K562 (cell line): ENCODE measurements at places on chromosomes 13 and 19.

- DNase-seq = peak; percentile 13
Observed at GRCh38 chr13:50390503-50391248, 375.4 kb downstream of the KCNRG start.

- DNase-seq = no peak
Observed at GRCh38 chr13:34145061-34145460, 327.1 kb downstream of the RFC3 start.

GRCh38 chr19:15895876-15896430 lies 1.9 kb downstream of the CYP4F2 start:
- no peak for DNase-seq

DNA sequence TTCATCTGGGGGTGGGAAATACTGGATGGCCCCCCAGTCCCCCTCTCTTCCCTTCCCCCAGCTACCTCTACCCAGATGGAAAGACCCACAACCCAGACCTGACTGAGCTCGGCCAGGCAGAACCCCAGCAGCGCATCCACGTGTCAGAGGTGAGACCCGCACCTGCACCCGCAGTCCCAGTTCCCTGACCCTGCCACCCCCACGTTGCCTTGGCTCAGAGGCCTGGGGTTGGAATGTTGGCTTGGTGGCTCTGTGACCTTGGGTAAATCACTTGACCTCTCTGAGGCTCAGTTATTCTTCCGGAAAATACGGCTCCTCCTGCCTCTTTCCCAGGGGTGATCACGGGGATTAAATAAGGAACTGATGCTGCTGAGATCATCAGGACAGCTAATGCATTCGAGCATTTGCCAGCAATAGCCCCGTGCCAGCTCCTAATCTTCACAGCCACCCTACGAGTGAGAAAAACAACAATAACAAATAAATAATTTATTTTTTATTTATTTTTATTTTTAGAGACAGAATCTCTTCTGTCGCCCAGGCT lies 12.3 kb downstream of the CBLC start:
- DNase-seq = no peak

DNA sequence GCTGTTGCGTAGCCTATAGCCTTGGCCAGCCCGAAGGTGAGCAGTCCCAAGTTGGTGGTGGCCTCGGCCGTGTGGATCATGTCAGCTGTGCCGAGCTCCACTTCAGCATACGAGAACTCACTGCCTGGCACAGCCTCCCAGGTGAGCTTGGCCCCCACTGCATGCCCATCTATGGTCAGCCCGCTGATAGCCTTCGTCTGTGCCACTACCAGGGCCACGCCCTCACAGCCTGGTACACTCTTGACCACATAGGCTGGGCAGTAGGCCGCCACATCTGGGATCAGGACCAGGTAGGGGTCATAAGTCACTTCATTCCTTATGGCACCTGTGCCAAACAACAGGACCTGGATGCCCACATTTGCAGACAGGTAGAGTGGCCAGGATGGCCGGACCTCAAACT lies 7.4 kb downstream of the FCGBP start:
- DNase-seq = no peak
